ENCODE measurements at places on chromosomes 13 and 19.

GRCh38 chr19:17487284-17488121 is 17.2 kb downstream of the SLC27A1 start:
- no peak for DNase-seq

- peak; percentile 94 for DNase-seq
These were observed 33.6 kb upstream of the EPHX3 start for GRCh38 chr19:15265850-15266248.

- DNase-seq, result no peak
These were observed 57.3 kb downstream of the ELF1 start for GRCh38 chr13:40961826-40962225.

- peak; percentile 48 for DNase-seq
These were observed 8.6 kb downstream of the LTBP4 start for GRCh38 chr19:40609561-40610395.

- no peak for DNase-seq
These were observed 43.6 kb upstream of the LSM14A start for GRCh38 chr19:34128558-34129250.

DNA sequence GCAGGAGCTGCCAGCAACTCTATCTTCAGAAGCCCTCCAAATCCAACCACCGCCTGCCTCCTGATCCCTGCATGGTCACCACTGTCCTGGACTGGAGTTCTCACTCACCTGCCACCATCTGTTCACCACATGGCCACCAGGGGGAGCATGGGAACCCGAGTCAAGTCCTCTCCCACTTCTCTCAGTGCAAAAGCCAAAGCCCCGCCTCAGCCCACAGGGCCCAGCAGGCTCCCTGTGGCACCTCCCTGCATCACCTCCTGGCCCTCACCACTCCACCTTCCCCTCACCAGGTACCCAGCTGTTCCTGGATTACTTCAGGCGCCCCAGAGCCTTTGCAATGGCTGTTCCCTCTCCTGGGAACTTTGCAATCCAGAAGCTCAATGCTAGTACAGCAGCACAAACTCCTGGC is 5.3 kb downstream of the DHPS start:
- DNase-seq, result peak; percentile 81

DNA sequence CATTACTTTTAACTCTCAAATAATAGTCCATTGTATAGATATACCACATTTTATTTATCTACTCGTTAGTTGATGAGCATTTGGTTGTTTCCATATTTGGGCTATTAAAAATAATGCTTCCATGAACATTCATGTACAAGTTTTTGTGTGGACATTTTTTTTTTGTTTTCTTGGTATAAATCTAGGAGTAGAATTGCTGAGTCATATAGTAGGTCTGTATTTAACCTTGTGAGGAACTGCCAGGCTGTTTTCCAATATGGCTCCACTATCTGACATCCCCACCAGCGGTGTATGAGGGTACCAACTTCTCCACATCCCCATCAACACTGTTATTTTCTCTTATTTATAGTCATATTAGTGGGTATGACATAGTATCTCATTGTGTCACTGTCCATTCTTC is 143.1 kb downstream of the RAP2A start:
- DNase-seq, result no peak
